Fibroblast of villous mesenchyme (primary cell): ENCODE measurements at places on chromosomes 16 and 17.

GRCh38 chr17:16944334-16945135 lies 27.4 kb downstream of the TNFRSF13B start:
- DNase-seq, result no peak

DNA sequence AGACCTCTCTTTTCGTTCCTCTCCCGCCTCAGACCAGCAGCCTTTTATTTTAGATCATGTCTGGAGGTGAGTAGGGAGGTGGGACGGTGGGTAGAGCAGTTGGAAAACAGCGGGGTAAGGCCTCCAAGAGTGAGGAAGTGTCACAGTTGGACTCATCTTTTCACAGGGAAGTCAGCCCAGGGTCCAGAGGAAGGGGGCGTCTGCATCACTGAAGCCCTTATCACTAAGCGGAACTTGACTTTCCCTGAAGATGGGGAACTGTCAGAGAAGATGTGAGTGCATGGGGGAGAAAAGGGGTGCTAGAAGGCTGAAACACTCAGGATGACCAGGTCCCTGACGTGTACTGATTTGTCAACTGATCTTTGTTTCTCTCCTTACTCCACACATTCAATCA lies 461 bp downstream of the LRRC46 start:
- DNase-seq, result no peak

DNA sequence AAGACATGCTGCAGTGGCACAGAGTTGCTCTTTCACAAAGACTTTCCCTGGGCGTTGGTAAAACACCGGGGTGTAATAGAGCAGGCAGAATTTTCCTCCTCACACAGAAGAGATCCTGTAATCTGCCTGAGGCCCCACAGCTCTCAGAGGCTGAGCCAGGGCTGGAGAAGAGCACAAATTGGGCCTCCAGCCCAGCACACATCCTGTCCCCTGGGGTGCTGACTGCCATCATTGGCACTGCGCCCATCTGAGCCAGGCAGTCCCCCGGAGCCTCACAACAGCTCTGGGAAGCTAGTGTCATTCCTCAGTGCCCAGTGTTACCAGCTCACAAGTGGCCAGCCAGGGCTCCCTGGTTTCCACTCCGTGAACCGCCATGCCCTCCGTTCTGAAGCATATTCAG lies 119.4 kb downstream of the SOCS1 start:
- DNase-seq, result no peak

GRCh38 chr16:3655030-3655395 lies 522 bp downstream of the DNASE1 start:
- DNase-seq, result no peak

- no peak for DNase-seq
These were observed 132.3 kb upstream of the IRX3 start for GRCh38 chr16:54418903-54419302.

DNA sequence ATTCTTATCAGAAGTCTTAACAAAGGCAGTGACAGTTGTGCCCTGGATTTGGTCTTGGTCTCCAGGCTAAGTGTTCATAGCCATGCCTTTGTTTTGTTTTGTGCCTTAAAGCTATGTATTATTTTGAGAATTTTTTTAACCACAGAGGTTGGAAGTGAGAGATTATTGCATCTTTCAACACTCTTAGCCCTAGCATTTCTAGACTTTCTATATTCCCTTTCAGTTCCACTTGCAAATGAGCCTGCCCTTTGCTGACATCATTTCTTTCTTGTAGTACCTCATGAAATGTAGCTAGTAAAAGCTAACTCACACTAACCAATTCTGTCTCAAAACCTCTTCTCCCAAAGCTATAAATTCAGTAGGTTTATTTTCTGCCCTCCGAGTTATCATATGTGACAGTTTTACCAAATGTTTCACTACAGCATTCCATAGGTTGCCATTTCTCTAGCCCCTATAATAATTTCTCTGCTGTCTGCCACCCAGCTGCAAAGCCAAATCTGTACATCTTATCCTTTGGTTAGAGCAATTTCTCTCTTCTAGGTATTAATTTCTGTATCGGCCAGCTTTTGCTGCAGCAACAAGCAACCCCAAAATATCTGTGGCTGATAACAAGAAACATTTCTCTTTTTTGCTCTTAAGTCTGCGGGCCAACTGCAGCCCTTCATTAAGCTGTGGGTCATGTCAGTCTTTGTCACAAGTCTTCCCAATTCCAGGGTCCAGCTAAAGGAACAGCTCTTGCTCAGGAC lies 14.2 kb upstream of the CCL1 start:
- no peak for DNase-seq

DNA sequence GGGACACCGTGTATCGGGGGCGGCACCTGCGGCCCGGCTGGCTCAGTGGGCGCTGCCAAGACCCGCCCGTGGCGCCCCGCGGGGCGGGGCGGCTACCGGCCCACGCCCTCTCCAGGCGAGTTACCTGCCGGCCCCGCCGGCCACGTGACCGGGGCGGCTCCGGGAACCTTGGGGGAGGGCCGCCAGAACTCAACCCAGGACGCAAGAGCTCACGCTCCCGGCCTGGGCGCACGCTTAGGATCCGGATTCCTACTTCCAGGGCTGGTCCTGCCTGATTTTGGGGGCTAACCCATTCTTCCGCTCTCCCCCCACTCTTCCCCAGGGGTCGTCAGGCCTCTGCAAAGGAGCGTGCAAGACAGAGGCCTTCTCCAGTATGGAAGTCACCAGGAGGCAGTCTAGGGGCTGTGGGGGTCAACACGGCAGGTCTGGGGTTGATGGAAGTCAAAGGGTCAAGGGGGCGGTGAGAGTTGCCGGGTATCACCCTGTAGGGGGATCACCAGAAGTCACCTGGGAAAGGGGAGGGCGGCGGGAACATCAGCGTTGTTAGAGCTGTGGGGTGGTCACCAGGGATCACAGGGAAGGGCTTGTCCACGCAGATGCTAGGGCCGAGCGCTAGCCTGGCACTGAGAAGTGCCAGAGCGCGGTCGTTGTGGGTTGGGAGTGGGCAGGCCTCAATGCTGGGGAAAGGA lies 354 bp upstream of the ESRP2 start:
- no peak for DNase-seq

DNA sequence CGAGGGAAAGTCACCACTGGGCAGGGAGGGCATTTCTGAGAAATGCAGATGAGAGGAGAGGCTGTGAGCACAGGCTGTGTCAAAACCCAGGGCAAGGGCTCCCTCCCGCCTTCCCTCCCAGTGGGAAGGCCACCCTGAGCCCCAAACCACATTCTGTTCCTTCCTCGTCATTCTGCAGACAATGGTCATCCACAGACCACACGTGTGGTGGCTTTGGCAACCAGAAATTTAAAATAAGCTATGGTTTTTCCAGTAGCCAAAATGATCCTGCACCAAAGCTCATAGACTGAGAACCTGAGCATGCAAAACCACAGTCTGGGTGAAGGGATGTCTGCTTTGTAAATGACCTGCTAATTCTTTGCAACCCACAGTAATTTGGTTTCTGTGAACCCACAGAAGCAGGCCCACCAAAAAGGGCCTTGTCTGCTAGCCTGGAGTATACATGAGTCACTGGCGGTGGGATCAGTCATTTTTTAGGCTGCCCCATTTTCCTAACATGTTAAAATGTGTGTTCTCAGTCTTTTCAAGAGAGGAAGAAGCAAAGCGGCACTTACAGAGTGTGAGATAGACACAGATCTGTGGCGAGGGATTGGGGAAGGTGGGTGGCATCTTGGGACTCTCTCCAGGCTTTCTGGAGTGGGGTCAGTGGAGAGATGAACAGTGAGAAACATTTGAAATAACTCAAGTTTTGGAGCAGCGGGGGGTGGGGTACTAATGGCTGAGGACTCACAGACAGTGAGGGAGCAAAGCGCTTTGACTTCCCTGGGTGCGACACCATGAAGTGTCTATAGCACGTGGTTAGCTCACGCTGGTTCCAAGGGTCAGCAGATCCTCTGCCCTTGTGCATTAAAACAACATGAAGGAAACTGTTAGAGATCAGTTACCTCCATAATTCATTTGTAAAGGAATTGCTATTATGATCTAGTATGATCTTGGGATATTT lies 20.5 kb downstream of the GRB7 start:
- no peak for DNase-seq
